ENCODE measurements at places on chromosomes 4 and X.

DNA sequence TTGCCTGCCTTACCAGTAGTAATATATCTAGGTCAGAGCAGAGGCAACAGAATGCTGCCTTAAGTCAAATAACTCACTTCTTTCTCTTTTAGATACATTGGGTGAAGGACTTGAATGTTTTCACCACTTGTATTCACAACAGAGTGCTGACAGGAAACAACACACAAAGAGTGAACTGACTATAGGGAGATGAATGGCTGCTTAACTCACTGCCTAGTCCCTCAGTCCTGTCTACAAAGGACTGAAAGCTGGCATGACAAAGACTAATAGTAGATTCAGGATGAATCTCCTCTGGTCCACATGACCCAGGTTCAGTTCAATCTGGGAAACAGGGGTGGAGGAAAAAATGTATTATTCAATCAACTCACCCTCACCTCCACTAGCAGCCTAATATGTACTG is 134.2 kb downstream of the GALNTL6 start:
- DNase-seq, result no peak

DNA sequence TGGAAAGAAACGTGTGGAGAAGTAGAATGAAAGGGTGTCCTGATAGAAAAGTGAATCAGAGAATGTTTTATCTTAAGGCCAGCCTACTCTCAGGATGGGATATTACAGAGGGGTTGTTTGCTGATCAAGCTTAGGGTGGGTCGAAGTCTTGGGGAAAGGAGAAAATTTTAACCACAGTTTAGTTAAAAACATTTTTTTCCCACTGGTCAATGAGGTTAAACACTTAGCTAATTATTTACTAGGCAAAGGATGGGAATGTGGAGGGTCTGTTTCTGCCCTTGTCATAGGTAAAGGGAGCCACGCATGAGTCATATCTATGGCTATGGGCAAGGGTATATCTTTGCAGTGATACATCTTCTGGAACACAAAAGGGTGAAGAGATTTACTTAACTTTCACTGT is 16.1 kb upstream of the SULT1E1 start:
- no peak for DNase-seq

DNA sequence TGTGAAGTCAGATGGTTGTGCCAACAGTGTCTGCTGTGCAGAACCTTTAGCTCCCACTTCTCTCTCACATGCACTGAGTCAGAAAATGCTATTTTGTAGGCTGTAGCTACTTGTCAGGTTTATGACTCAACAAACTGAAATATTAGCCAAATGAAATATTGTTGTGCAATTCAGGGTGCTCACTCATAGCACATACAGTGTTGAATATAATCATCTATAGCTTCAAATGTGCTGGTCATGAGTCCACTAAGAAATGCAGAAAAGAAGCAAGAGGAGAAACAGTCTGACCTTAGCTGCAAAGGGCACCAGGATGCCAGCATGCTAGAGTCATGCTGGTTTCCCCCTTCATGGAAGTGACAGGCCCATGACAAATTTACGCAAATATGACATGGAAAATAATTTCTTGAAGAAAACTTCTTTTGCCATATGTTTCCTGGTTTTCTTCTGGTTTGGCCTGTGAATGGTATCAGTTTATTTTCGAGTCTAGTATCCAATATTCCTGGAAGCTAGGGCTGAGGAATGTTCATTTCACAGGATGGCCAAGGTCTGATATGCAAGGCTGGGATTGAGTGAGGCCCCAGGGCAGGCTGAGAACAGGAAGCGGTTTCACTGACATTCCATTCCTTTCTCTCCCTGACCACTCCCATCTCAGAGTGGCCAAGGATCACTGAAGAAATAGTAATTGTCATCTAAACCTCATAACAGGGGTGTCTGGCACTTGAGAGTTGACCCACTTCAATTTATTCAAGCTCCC is 10.3 kb upstream of the CXCL2 start:
- DNase-seq, result no peak

GRCh38 chrX:29487714-29488113 is 727.6 kb upstream of the MAGEB2 start:
- no peak for DNase-seq

GRCh38 chr4:123833171-123833643 is 436.6 kb downstream of the SPRY1 start:
- DNase-seq, result no peak

DNA sequence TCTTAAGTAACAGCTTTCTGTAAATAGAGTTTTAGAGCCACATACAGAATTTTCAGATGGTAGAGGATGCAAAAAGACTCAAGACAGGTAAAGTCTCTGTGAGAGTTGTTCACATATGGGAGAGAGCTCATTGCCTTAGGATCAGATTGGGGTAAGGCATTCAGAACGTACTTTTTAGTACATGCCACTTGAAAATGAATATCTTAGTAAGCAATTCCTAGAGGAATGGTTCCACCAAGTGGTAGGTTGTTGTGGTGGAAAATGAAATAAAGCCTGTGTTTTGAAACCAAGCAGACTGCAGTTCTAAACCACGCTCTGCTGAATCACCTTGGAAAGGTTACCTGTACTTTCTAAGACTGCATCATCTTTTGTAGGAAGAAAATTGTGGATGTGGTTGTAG is 547.0 kb upstream of the LCORL start:
- no peak for DNase-seq

DNA sequence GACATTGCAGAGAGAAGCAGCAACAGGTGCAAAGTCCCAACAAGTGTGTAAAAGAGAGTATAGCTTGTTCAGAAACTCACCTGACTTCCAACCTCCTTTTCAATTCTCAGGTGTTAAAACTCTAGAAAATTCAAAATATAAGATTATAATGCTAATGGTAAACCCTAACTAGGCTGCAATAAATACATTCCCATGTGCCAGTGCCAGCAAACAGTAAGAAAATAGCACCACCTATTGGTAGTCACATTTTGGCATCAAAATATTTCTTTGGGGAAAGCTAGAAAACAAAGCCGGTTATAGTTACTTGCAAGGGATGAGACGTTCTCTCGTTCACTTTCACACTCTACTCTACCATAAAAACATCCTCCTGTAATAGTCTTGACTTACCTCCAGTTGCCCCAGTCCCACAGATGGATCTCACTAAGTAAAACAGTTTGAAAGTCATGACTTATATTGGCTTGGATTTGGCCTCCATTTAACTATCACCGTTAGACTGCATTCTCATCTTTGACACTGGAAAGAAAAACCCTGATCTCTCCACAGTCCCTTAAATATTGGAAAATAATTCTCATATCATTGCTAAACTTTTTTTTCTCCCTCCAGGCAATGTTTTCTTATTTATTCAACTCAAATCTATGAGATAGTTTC is 9.6 kb downstream of the BMP3 start:
- no peak for DNase-seq

GRCh38 chrX:20452487-20452886 is 185.8 kb upstream of the RPS6KA3 start:
- no peak for DNase-seq

- no peak for DNase-seq
Measured at GRCh38 chr4:14169460-14169859, 541.9 kb upstream of the BOD1L1 start.

GRCh38 chr4:117971403-117971802 is 62.9 kb upstream of the NDST3 start:
- DNase-seq, result no peak

All from activated T-helper 1 cell treated with Interleukin-2 at 50 U/mL for 16 hours (primary cell).